A549 treated with DMSO at 1 μM for 4 hours (cell line): ENCODE measurements at places on chromosomes 1 and 21. TPM values are rescaled to one million over a fixed set of nuclear protein-coding genes. Genes with fewer than 3 reads are reported as not detected.

CELA2B gene
- total RNA-seq: not detected in 5 replicates

S100A4 gene
- total RNA-seq: 1,502 to 1,789 TPM (median 1,685 TPM) in 5 replicates

SAMSN1 gene
- not detected in 5 replicates for total RNA-seq

CTH gene
- 1.6 to 2.1 TPM (median 1.7 TPM) in 5 replicates for total RNA-seq

EVA1C gene
- 36.8 to 45.4 TPM (median 40.4 TPM) in 5 replicates for total RNA-seq

DNAJC28 gene
- total RNA-seq: 0.26 to 0.49 TPM (median 0.40 TPM) in 5 replicates

PRCC gene
- total RNA-seq: 69.7 to 82.0 TPM (median 76.7 TPM) in 5 replicates

NTRK1 gene
- 0.09 to 0.26 TPM (median 0.17 TPM) in 4 of 5 replicates, not detected in the other for total RNA-seq

CATSPERE gene
- total RNA-seq: 0.05 to 0.23 TPM (median 0.09 TPM) in 4 of 5 replicates, not detected in the other

AIM2 gene
- total RNA-seq: not detected in 5 replicates
